HFFc6 (cell line): ENCODE measurements at places on chromosomes 2 and 18. TPM values are rescaled to one million over a fixed set of nuclear protein-coding genes. Genes with fewer than 3 reads are reported as not detected.

The OR6B2 gene
- total RNA-seq, result not detected in 3 replicates

The PLEKHM3 gene
- 5.2 to 8.4 TPM (median 7.5 TPM) in 3 replicates for total RNA-seq

The CFAP210 gene
- total RNA-seq, result 0.14 TPM in 1 of 3 replicates, not detected in the others

DNA sequence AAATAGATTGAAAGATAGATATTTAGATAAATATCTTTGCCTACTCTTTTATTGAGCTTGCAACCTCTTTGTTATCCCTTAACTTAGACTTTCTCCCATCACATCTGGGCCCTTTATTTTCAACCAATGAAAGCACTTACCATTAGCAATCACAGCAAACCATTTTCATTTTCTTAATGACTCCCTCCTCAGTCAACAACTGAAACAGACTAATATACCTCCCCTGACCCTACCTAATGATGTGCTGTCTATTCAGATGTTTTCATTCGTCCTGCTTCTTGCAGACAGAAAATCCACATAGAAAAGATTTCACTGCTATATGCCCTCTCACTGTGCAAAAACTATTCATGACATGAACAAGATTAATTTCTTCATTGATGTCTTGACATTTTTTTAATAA, 154.4 kb downstream of the VWC2L start:
- no peak overlapping the region for H3K4me3 ChIP-seq
- H3K27ac ChIP-seq, result no peak overlapping the region
- no peaks in the 10 kb centered on the region for H3K36me3 ChIP-seq
- no peaks in the 10 kb centered on the region for H3K4me1 ChIP-seq

GRCh38 chr18:75063196-75063595, 145.7 kb downstream of the PTGR3 start:
- H3K4me3 ChIP-seq, result no peak overlapping the region
- no peaks in the 10 kb centered on the region; the same call in none of the 2 replicates for H3K27me3 ChIP-seq
- H3K36me3 ChIP-seq, result peaks cover 5% of the 10 kb centered on the region; the same call in 1 of the 2 replicates
- no peak for DNase-seq

DNA sequence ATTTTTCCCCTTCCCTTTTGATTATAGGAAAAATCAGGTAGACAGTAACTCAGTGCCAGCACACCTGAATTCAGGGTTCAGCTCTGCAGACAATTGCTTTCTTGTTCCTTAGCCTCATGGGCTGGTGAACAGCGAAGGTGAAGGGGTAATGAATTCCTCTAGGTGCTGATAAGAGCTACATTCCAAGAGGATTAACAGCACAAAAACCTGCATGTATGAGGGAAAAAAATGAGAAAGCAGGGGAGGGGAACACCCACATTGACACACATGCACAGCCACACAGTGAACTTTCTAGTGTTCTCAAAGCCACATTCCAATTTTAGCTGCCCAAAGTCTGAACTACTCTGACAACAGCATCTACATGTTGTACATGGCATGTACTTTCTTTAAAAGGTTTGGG, 46.1 kb downstream of the SPATS2L start:
- H3K36me3 ChIP-seq, result peaks cover 36% of the 10 kb centered on the region
- peaks cover 1% of the 10 kb centered on the region; the same call in 1 of the 2 replicates for H3K27me3 ChIP-seq
- 0 out of 2 replicates have a peak overlapping the region, but pooled peaks have one; percentile 33 for H3K4me3 ChIP-seq
- H3K4me1 ChIP-seq, result peaks cover 90% of the 10 kb centered on the region
- peak; percentile 9 for DNase-seq

DNA sequence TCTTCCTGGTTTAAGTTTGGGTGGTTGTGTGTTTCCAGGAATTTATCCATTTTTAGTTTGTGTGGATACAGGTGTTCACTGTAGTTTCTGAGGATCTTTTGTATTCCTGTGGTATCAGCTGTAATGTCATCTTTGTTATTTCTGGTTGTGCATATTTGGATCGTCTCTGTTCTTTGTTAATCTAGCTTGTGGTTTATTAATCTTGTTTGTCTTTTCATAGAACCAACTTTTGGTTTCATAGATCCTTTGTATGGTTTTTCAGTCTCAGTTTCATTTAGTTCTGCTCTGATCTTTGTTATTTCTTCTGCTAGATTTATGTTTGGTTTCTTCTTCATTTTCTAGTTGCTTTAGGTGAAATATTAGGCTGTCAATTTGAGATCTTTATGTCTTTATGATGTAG, 202.4 kb upstream of the ZSWIM2 start:
- no peaks in the 10 kb centered on the region for H3K4me1 ChIP-seq
- peaks cover 1% of the 10 kb centered on the region; the same call in 1 of the 2 replicates for H3K27me3 ChIP-seq
- no peak overlapping the region for H3K4me3 ChIP-seq
- H3K36me3 ChIP-seq, result no peaks in the 10 kb centered on the region
- H3K27ac ChIP-seq, result no peak overlapping the region

DNA sequence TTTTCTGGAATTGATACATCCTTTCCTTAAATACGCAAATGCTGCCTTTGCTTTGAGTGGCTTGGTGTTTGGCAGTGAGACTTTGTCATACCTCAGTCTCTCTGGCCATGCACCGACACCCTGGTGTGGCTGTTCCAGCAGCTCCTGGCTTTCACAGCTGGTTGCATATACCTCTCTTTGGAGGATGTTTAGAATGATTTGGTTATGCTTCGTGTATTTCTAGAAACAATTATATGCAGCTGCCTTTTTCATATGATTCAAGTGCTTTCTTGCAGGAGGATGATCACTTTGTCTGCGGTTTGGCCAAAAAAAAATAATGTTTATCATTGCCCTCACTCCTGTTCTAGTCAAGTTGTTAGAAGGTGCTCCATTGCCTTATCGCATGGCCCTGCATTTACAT, 95.0 kb upstream of the EML6 start:
- peaks cover 79% of the 10 kb centered on the region for H3K36me3 ChIP-seq
- no peak overlapping the region for H3K4me3 ChIP-seq
- H3K4me1 ChIP-seq, result peaks cover 20% of the 10 kb centered on the region
- H3K27me3 ChIP-seq, result peaks cover 9% of the 10 kb centered on the region
